ENCODE measurements at places on chromosomes 7 and 10.
A peak's percentile ranks its signal among the peaks of the same experiment; 100 is the strongest.

- DNase-seq: no peak
Measured at GRCh38 chr10:126058104-126058503, 161.7 kb downstream of the FANK1 start.

- no peak for DNase-seq
Measured at GRCh38 chr10:130761788-130762301, 549.7 kb downstream of the TCERG1L start.

DNA sequence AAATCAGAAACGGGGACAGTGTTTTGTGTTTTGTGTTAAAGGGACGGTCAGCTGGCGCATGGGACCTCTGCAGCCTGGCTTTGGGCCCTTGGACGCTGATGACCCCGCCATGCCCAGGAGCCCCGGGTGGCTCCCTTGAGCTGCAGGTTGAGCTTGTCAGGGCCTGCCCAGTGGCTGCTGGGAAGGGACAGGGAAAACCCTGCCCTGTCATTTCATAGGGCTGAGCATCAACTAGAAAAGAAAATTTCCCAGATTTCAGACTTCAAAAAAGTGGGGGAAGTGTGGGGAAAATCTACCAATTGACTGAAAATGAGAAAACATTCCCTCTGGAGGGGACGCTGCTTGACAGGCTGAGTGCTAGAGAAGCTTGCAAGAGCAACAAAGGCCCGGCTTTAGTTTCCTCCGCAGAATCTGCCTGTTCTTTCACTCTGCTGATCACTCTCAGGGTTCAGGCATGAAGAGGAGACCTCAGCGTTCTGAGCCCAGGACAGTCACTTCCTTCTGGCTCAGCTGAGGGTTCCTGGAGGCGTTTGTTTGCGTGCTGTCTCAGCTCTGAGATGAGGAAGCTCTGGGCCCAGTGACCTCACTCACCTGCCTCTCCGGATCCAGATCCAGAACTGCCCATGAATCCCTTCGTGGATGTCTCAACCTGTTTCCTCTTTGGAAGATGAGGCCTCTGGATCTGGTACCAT is 18.6 kb upstream of the DNAJB6 start:
- DNase-seq: no peak

- no peak for DNase-seq
Measured at GRCh38 chr10:127374901-127375300, 174.2 kb upstream of the NPS start.

GRCh38 chr7:137987968-137988367 is 13.9 kb downstream of the CREB3L2 start:
- no peak for DNase-seq

GRCh38 chr7:138125598-138126111 is 49.4 kb downstream of the AKR1D1 start:
- DNase-seq: no peak

DNA sequence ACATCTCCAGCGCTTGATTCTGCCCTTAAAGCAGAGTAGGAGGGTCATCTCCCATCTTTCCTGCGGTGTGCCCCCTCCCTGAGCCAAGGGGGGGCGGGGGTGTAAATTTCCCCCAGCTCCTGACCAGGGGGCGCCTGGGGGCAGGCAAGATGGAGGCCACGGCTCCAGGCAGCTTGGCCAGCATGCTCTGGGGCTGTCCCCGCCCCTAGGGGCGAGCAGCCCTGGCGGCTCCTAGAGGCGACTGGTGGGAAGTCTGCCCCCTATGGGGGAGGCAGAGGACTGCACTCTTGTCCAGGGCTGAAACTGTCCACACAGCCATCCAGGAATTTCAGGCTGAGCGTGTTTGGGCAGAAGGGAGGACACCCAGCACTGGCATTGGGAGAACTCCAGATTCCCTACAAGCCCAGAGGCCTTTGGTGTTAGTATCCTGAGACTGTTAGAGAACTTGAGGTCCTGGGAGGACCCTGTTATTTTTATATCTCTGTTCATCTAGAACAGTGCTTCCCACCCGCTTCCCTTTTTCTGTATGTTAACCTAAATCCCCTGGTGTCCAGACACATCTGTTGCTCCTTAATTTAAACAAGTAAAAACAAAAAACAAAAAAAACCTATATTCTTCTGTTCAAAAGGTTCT is 4.6 kb downstream of the STRA8 start:
- no peak for DNase-seq

GRCh38 chr10:95354110-95354509 is 63.3 kb upstream of the PDLIM1 start:
- no peak for DNase-seq

DNA sequence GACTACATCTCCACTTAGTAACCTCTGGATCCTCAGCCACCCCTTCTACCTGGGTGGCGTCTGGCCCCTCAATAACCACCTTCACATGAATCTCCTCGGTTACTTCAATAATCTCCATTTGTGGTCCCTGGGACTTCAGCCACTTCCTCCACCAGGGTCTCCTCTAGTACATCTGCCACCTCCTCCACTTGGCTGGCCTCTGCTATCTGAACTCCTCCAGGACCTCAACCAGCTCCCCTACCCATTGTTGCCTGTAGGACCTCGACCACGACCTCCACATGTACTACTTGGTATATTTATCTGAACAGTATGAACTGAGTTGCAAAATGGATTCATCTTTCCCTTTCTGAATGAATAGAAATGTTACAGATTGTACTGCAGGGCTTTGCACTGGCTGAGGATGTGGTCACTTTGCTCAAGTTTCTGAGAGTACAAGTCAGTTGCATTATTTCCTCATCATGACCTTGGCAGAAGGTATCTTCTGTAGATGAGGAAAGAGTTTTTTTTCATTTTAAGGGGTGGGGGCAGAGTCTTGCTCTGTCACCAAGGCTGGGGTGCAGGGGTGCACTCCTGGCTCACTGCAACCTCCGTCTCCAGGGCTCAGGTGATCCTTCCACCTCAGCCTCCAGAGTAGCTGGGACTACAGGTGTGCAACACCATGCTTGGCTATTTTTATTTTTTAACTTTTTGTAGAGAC is 36.0 kb downstream of the MAT1A start:
- DNase-seq: no peak

GRCh38 chr7:44639671-44640321 is 33.4 kb downstream of the OGDH start:
- DNase-seq: peak; percentile 68

Data from amniotic stem cell (primary cell).